ENCODE measurements at places on chromosomes 2 and 18.

GRCh38 chr2:73291461-73292315 is 1.7 kb downstream of the EGR4 start:
- DNase-seq = no peak

GRCh38 chr2:227608561-227609338 is 5.9 kb downstream of the SCYGR3 start:
- no peak for DNase-seq

- DNase-seq = no peak
Measured at GRCh38 chr18:22987547-22988189, 54.5 kb downstream of the RBBP8 start.

DNA sequence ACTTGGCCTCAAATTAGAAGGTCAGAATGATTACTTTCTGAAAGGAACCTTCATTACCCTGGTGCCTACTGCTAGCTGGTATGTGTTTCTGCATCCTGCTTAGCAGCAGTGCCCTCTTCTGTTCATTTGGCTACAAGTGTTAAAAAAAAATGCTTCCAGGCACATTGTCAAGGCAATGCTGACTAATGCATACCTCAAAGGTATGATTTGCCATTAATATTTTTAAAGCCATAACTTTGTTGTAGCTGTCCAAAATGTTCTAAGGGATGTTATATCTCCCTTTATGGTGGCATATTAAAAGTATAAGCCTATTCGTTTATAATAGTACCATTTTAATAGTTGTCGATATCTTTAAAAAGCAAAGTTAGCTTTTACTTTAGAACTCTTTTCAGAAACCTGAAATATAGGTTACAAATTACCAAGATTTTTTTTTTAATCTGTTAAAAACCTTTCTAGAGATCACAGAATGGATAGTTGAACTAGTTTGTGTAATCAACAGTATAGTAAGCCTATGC is 52.0 kb upstream of the FAM171B start:
- DNase-seq = peak; percentile 20

DNA sequence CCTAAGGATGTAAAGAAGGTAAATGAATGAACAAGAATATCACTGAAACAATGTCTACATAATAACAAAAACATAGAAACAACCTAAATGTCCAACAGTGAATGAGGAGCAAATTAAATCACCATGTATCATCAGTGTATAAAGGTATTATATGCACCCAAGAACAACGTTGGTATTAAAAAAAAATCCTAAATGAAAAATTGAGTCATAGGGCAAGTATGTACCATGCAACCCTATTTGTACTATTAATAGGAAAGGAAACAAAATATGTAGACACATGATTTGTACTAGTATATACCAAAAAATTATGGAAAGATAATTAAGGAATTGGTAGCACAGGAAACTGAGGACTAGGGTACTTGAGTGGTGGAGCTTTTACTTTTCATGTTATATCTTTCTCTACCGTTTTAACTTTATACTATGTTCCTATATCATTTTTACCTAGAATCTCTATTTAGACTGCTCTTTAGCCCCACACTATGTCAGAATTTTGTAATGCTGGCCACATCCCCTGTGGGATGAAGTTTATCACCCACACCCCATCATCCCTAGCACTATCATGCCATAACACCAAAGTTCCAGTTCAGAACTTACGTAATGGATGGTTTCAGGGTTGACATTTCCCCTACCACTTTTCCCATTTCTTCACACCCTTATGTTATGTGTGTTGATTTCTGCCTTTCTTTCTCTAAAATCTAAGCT is 25.6 kb downstream of the IKZF2 start:
- DNase-seq = no peak

DNA sequence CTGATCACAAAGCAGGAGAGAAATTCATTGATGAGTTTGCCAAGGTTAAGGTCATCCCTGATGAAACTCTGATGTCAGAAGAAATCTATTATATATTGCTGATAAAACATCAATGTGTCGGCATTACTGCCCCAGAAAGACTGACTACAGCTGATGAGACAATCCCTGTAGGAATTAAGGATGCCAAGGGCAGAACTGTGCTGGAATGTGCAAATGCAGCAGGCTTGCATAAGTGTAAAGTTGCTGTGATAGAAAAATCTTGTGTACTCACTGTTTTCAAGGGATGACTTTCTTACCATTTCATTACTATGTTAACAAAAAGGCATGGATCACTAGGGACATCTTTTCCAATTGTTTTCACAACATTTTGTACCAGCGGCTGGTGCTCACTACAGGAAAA is 19.7 kb upstream of the MARCO start:
- no peak for DNase-seq

DNA sequence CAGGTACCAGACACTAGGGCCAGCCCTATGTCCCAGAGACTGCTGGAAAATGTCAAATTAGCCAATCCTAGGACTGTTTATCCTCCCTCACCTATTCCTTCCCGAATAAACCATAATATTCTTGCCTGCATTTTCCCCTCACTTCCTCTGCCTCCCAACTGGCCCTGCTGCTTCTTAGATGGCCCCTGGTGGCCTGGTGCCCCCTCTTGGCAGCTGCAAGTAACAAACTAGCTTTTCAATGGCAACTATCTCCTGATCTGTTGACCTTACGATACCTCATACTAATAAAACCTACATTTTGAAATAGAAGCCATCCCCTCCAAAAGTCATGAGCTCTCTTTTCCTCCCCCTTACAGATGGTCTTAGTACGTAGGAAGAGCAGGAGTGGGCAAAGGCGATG is 132.0 kb downstream of the ALPK2 start:
- no peak for DNase-seq

GRCh38 chr2:30789670-30790210 is 17.5 kb downstream of the CAPN13 start:
- DNase-seq = no peak

GRCh38 chr2:225495706-225496105 is 96.2 kb downstream of the NYAP2 start:
- DNase-seq = no peak

- no peak for DNase-seq
Measured at GRCh38 chr2:27281442-27281841, 787 bp upstream of the TRIM54 start.

- no peak for DNase-seq
Measured at GRCh38 chr18:74519320-74520095, 14.8 kb upstream of the CNDP1 start.

- no peak for DNase-seq
Measured at GRCh38 chr2:25343187-25343825, 1.6 kb upstream of the DNMT3A start.

DNA sequence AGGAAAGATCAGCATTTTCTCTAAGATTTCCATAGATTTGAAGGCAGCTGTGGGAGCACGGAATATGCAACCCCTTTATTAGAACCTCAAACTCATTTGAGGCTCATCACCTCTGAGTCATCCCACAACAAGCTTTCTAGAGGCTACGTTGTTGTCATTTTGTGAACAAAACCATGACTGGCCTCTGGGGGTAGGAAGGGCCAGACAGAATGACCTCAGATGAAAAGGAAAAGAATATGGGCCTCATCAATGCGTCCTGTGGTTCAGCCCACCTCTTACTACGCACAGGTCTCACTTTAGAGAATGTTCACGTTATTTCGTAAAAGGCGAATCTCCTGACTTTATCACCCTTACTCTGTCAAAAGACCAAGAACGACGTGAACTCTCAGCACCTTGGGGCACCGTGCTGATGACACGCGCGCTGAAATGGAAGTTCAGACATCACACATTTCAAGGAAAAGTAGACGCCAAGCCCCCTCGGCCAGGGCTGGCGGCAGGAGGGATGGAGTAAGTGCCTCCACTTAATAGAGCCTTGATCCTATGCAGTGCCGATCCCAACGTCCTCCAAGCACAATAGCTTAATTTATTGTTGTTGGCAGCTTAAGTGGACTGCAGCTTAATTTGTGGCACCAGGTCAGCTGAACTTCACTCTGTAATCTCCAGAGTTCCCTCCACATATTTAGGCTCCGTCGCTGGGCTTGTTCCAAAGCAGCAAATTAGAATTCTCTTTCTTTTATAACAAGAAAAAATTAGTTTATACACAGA is 208.3 kb downstream of the EIPR1 start:
- DNase-seq = peak; percentile 49

GRCh38 chr2:218472988-218473387 is 54.1 kb downstream of the VIL1 start:
- DNase-seq = no peak

GRCh38 chr2:226179010-226179409 is 620.6 kb downstream of the IRS1 start:
- DNase-seq = no peak

GRCh38 chr2:64469261-64469660 is 15.3 kb downstream of the LGALSL start:
- DNase-seq = no peak

GRCh38 chr2:240931319-240931949 is 25.3 kb downstream of the CROCC2 start:
- no peak for DNase-seq

Measured in GM04503 (cell line).